Lung (tissue), 17 donors: ENCODE measurements at places on chromosomes 13 and 19.

GRCh38 chr19:46497773-46498172 lies 2.1 kb upstream of the PNMA8B start:
- no peak for DNase-seq

- no peak for DNase-seq
These were observed 60.8 kb upstream of the MYCBP2 start for GRCh38 chr13:77387607-77388200.

- peak; percentile 18 for DNase-seq
These were observed 394.3 kb downstream of the FOXO1 start for GRCh38 chr13:40271931-40272775.

DNA sequence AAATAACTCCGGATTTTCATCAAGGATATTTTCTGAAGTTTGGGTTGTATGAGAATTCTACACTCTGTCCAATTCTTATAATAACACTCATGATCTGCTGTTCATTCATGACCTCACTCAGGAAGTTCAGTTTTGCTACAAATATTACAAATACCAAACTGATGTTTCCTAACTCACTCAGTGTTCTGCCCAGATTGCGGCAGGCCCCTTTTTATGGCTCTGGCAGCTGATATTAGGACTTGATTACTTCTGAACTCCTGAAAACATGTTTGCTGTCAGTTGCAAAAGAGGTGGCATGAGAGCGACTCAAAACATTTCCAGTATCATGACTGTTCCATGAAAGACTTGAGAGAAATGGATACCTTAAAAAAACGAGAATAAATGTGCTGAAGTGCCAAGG lies 188.0 kb downstream of the RGCC start:
- DNase-seq = peak; percentile 85

DNA sequence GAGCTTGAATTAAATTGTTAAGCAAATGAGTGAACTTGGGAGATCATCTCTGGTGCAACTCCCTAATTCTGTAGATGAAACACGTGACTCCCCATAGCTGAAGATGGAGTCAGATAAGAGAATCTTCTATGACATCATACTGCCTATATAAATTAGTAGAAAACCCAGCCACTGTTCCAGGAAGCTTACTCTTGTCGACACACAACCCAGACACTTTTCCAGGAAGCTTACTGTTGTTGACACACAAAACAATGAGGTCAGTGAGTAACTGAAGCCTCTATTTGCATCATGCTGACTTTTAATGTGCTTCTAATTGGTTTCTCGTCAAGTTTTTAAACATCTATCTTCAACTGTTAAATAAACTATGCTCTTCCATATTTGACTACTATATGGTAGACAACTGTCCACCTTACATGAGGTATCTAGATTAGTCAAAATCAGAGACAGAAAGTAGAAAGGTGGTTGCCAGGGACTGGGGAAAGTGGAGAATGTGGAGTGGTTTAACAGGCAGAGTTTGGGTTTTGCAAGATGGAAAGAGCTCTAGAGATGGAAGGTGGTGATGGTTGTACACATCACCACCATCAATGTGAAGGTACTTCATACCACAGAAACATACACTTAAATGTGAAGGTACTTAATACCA lies 168.2 kb downstream of the FGF14 start:
- no peak for DNase-seq

DNA sequence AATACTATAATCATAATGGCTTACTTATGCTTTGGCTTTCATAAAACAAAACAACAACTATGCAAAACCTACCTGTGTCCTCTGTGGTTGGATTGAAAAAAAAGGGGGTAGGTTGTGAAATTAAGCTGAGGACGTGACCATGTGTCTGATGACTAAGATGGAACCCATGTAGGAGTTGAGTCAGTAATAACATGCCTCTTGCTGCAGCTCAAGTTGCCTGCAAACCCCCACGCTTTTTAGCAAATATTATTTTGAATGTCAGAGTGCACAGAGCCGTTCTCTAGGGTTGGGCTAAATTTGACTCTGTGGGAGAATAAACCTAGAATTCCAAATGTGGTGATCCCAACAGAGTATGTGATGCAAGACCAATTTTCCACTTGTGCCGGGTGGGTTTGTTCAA lies 209.3 kb downstream of the KCNRG start:
- DNase-seq = no peak

DNA sequence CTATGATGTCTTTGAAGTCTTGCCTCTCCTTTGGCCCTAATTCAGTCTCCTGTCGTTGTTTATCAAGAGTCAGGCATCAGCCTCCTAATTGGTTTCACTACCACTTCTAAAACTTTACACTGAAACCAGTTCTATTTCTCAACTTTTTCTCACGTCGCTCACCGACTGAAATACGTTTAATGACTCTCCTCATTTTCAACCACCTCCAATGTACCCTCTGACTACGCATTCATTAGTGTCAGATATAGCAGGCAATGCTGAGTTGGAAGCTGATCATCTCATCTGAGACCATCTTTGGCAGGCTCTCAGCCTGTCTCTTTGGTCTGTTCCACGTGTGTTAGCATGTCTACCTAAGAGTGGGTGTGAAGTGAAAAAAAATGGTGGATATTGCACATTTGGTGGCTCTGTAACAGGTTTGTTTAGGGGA lies 128.1 kb downstream of the KL start:
- DNase-seq = no peak

- DNase-seq = no peak
These were observed 118.9 kb upstream of the KL start for GRCh38 chr13:32897296-32897695.

- DNase-seq = no peak
These were observed 122.7 kb downstream of the TBC1D4 start for GRCh38 chr13:75359266-75359665.

DNA sequence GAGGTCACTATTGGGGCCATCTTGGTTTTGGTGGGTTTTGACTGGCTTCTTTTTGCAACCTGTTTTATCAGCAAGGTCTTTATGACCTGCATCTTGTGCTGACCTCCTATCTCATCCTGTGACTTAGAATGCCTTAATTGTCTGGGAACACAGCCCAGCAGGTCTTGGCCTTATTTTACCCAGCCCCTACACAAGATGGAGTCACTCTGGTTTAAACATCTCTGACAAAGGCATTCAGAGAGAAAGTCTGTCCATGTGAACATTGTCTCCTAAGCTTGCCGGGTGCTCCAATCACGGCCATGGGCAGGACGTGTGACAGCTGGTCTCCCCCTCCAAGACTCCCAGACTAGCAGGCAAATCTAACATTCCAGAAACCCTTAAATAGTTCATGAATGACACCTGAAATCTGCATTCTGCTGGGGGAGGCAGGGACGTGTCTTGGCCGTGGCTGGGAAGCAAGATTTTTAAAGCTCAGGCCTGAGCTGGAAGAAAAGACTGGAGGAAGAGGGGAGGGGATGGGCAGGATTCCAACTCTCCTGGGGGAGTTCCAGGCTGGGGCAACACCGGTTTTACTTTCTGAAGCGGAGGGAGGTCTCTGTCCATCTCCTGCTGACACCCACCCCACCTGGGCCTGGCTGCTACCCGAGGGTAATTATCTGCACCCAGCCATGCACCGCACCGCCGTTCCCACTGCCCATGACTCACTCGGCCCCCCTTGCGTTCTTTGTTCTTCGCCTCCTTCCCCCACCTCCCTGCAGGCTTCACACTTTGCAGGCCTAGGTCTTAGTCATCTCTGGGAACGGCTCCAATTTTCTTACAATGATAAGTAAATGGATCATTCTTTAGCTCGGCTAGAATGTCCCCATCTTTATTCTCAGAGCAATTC lies 11.6 kb upstream of the OR1M1 start:
- DNase-seq = peak; percentile 74

- DNase-seq = no peak
These were observed 244.8 kb downstream of the COG6 start for GRCh38 chr13:39900106-39900750.

DNA sequence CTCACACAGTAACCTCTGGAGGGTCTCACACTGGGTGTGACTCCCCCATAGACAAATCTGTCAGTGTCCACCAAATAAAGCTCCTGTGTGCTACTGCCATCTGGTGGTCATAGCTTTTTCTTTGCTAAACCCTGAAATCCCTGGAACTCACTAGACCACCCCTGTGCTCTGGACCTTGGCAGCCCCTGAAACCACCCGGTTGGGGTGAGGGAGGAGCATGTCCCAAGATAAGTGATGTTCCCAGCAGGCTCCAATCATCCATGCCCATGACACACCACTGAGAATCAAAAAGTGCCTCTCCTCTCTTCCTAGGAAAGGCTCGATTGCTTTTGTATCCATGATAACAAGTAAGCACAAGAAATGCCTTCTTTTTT lies 6.5 kb upstream of the HSD17B14 start:
- peak; percentile 74 for DNase-seq

DNA sequence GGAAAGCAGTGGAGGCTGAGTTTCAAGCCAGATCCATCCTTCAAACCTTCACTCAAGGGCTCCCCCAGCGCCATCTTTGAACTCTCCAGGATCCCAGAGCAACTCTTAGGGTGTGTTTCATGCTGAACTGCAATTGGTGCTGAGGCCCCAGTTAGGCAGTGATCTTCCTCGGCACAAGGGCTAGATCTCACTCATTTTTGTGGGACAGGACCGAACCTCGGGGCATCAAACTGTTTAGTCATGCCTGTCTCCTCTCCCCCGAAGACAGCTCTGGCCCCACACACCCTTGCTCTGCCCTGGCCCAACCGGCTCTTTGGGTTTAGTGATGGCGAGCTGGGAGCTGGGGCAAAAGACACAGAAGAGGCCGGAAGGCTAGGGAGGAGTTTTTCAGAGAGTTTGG lies 115.1 kb downstream of the NUFIP1 start:
- no peak for DNase-seq

DNA sequence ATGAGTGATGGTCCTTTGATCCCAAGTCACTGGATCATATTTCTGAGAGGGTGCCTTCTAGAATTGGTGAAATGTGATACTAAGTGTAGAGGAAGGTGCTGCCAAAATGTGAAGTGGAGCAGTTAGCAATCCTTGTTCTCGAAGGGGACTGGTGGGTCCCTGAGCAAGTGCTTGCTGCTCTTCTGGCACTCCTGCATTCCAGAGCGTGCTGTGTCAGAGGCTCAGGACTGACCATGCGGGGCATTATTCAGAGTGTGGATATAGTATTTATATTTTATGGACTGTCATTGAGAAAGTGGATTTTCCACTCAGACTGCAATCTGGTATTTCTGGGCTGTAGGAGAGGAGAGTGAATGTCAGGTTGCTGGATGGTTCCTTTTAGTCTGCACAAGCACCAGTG lies 152.6 kb upstream of the KL start:
- peak; percentile 26 for DNase-seq
